ENCODE measurements at places on chromosomes 7 and 10.

- DNase-seq, result no peak
These were observed 9.3 kb downstream of the DIP2C start for GRCh38 chr10:680146-680545.

- no peak for DNase-seq
These were observed at the start of gene GRM8 for GRCh38 chr7:127252778-127253280. TSS of gene GRM8 (minus strand) at chr7:127252941.

DNA sequence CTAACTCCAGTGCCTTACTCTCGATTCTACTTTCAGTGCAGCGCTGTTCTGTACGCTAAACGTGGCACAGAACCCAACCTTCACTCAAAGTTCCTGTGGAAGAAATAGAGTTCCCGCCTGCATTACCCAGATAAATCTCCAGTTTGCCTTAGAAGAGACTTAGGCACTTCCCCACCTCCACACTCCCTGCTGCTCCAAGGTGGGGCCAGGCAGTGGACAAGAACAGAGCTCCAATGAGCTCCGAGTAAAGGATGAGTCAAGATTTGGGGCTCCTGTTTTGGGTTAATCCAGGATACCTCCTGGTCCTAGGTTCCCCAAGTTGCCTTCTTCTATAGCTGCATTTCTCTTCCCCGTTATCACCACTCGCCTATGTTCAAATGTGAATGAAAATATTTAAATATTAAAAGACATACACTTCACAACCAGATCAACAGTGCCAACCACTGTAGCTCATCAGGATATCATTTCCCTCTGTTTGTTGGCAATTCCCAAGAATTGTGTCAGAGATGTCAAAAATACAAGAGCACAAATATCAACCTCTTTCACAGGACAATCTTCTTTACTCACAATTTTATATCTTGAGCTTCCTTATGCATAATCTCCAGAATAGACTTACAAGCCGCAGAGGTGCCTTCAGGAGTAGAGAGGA is 48.0 kb downstream of the MALSU1 start:
- DNase-seq, result no peak

DNA sequence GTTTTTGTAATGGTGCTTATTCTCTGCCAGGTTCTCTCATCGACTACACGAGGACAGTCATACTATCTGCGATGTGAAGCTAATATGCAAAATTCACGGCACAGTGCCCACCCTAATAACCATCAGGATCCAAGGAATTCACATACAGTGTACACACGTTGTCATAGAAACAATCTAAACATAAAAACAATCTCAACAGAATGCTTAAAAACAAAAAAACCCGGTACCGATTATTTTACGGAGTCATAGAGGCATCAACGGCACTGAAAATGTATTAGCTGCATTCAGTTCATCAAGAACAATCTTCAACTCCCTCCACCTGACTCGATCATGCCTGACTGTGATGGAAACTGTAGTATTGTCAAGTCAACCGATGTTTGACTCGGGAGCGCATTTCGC is 628 bp downstream of the MRPS33 start:
- no peak for DNase-seq

- no peak for DNase-seq
These were observed 2.2 kb upstream of the FRMD4A start for GRCh38 chr10:14332903-14333302.

- no peak for DNase-seq
These were observed 14.0 kb downstream of the CYP3A7 start for GRCh38 chr7:99720800-99721595.

GRCh38 chr7:33900501-33900900 is 4.8 kb upstream of the BMPER start:
- DNase-seq, result no peak

Data from stimulated activated CD4-positive, alpha-beta T cell treated with anti-CD3 and anti-CD28 coated beads, Interleukin-12 subunit alpha, Interleukin-12 subunit beta, amount 100 ng/mL, for 48 hours (primary cell).